ENCODE measurements at places on chromosomes 4 and X.

DNA sequence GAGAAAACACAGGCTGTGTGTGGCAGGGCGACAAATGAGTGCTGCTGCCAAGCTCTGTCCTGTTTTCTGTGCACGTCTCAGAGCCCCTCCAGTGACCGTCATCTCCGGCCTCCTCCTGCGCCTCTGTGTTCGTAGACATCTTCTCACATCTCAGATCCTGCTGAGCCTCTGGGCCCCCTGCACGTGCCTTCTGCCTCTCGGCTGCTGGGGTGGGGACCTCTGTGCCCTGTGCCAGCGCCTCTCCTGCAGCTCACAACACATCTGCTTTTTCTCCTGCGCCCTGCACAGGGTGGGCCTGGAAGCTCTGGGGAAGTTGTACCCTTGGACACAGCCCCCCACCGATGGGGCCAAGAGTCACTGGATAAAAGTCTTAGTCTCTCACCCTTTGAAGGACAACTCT lies 2.4 kb upstream of the CTAG2 start:
- no peak for DNase-seq

DNA sequence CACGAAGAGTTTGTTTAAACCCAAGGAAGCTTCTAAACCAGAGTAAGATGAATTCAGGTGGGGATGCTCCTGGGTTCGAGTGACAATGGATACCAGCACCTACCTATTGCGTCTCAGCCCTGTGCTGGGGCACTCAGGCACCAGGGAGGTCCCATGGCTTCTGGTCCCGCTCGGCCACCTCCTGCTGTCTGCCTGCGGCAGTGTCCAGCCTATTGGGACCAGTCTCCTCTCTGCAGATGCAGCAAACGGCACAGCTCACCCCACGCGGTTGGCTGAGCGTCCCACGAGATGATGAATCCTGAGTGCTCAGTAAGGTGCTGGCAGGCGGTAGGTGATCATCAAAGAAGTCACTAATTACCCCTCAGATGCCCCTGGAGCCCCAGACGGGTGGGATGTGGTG lies 75.2 kb downstream of the ACOX3 start:
- DNase-seq = no peak

- DNase-seq = no peak
Measured at GRCh38 chrX:129717892-129718291, 20.9 kb upstream of the XPNPEP2 start.

DNA sequence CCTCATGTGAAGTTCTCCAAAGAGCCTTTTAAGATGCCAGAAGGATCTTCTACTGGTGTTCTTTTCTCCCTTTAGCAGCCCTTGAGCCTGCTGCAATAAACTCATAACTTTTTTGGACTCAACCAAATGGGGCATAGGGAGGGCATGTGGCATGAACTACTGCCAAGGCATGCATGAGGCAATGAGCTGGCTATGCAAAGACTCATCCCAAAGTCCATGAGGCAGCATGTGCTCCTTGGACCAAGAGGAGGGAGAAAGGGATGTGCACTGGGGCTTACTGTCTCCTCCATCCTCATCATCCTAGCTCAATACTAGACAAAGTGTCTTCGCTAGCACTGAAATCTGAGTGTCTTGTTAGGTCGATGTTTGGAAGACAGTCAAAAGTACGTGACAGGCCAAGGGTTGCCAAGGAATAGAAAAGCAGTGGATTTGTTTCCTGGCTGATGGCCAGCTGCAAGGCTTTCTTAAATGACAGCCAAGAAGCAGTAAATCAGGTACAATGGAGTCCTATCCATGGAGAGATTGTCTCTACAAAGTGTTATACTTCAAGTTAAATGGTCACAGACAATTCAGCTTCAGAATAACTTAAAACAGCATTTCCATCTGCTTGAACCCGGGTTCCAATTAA lies 44.5 kb upstream of the ATXN3L start:
- no peak for DNase-seq

DNA sequence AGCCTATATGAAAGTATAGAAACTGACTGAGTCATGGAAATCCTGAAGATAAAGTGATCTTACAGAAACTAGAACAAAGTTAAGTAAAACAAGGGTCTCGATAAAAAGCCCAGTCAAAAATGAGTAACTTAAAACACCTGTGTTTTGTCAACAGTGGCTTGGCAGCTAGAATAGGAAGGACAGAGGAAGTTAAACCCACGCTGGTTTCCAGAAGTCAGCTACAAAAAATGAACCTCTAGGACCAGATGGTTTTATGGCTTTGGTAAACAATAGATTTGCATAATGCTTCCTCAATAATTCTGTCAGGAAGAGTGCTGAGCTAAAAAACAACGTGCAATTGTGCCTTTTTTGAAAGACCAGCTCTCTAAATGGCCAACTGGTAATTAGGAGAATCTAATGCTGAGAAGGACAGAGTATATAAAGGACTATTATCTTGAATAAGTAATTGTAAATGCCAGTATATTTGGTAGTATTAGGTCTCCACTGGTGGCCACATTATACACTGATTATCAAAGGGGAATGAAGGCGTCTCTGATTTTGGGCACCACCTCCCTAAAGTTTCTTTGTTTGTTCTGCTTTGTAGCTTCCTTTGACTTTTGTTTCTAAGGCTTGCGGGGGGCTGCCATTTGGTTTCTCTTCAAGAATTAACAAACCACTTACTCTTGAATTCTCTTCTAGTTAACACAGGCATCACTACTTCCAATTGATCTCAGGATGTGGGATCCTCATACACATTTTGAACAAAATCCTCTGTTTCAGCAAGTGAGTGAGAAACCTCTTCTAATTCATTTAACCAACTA lies 72.2 kb upstream of the PPP3CA start:
- DNase-seq = no peak

GRCh38 chr4:185651851-185652250 lies 116.5 kb upstream of the PDLIM3 start:
- DNase-seq = no peak

DNA sequence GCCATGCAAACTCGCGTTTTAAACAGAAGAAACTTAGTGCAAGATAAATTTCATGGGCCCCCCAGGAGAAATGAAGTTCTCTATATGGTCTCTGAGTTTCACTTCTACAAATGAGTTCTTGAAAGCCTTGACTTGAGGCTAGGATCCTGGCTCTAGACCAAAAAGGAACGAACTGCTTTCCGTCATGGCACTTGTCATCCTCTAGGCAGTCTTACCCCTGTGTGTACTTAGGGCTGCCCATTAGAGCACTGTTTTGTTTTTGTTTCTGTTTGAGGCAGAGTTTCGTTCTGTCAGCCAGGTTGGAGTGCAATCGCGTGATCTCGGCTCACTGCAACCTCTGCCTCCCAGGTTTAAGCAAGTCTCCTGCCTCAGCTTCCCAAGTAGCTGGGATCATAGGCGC lies 29.0 kb downstream of the RNF4 start:
- DNase-seq = no peak

DNA sequence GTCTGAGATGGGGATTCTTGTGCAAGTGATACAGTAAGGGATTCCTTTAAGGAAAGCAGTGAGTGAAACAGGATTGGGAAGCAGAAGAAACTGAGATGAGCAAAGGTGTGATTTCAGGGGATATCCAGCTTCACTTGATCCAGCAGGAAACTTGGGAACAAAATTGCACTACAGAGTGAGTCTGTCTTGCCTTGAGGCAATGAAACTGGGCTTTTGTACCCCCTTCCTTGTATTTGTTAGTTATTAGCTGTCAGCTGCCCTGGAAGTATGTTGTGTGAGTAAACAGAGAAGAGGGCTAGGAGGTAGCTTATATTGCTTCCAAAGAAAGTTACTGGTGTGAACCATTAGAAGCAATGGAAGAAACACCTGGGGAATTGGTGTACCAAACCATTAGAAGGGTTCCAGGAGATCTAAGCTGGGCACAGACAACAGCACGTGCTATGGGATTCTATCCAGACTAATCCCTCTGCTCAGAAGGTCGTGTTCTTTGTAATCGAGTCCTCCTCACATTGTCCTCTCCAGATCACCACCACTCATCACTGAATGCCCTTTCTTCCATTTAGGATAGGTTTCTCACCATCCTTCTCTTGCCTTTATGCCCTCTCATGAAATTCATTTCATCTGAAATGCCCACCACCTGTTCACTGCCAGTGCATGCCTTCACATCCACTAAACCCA lies 76.0 kb downstream of the PDLIM5 start:
- no peak for DNase-seq

DNA sequence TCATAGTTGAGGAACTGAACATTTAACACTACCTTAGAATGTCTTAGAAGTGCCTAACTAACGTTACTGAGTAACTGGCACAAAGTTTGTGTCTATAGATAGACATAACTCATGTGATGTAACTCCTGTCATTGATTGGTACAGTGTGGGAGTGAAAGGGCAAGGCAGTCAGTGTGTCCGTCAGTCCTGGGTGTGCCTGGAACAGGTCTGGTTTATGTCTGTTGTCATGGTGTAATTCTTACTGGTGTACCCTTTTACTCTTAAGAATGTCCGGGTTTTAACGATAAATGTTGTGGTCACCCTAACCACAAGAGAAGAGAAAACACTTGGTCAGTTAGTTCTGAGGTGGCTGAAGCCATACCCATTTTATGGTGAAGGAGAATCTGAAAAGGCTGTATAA lies 93.1 kb upstream of the ESX1 start:
- DNase-seq = no peak

- DNase-seq = no peak
Measured at GRCh38 chr4:176767183-176767582, 25.5 kb downstream of the VEGFC start.

DNA sequence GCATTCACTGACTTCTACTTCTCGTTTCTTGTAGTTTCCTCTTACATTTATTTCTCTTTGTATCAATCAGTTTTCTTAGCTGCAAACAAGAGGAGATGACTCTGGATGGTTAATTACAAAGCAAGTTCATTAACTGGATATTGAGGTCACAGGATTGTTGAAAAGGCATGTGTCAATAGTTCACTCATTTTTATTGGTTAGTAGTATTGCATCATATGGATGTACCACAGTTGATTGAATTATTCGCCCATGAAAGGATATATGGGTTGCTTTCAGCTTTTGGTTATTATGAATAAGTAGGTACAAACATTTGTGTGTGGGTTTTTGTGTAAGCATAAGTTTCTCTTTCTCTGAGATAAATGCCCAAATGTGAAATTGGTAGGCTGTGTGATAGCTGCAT lies 21.8 kb upstream of the ARHGEF6 start:
- no peak for DNase-seq

- no peak for DNase-seq
Measured at GRCh38 chr4:53490965-53491622, 100.2 kb downstream of the LNX1 start.

GRCh38 chr4:38204339-38205035 lies 244.3 kb downstream of the PTTG2 start:
- DNase-seq = no peak

- DNase-seq = no peak
Measured at GRCh38 chr4:37453999-37454800, 209.7 kb downstream of the NWD2 start.

GRCh38 chr4:85788604-85789003 lies 313.7 kb downstream of the ARHGAP24 start:
- DNase-seq = no peak

DNA sequence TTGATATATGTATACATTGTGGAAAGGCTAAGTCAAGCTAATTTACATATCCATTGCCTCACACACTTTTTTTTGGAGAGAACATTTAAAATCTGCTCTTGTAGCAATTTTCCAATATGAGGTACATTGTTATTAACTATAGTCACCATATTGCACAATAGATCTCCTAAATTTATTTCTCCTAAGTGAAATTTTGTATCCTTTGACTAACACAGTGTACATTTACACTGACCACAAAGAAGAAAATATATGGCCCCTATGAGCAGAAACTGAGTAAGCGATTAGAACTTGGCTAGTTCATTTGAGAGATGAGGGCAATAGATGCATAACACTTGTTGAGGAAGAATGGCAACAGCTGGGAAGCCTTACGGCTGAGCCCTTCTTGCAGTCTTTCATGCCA lies 20.3 kb upstream of the GUCY1B1 start:
- no peak for DNase-seq

GRCh38 chr4:121977251-121978171 lies 25.7 kb upstream of the TRPC3 start:
- DNase-seq = no peak

DNA sequence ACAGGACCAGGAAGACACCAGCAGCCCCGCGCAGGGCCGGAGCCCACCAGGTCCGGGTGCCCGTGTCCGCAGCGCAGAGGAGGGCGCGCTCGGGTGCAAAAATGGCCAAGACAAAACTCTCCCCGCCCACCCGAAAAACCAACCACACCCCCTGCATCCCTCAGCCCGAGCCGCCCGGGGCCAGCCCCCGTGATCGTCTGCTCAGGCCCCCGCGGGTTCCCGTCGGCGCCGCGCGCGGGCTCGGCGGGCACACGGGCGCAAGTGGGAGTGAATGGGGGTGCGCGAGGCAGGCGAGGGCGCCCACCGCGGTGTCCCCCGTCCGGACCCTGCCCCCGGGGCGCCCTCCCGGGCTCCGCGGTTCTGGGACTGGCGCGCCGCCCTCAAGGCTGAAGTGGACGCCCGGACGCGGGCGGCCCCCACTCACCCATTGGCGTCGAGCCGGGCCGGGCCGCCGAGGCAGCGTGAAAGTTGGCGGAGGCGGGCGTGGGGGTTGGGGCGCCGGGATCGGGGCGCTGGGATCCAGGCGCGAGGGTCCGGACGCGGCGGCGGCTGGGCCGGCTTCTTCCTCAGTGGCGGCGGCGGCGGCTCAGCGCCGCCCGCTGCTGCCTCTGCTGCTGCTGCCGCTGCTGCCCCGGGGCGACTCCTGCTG lies 393 bp downstream of the SH3KBP1 start:
- no peak for DNase-seq

DNA sequence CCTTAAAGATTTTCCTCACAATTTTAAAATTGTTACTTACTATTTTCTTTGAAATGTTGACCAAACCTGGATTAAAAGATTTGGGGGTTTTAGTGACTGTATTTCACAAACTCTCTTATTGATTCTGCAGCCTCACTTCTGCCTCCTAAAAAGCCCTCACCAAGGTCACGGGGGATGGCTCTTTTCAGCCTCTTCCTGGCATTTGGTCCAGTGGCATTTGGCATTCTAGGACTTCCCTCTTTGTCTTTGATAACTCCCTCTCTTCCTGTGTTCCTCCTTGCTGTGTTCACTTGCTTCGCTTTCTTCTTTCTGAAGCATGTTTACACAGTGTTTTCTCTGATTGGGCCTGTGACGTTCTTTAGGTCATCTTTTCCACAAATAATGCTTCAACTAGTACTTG lies 21.5 kb downstream of the PKD2 start:
- DNase-seq = no peak

DNA sequence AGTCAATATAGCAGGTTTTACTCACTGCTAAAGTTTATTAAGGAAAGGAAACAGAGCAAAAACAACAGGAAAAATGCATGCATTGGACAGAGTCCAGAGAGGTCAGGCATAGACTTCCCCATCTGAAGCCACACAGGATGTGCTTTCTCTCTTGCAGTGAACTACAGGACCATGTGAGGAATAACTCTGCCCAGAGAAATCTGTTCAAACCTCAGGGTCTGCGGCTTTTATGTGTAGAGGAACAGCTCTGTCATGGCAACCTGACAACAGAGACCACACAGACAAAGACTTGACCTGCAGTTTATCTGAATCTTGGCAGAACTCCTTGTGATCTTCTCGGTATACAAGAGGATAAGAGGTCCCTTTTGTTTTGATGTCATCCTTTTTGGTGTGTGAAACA lies 46.3 kb upstream of the LONRF3 start:
- DNase-seq = no peak

All from activated naive CD4-positive, alpha-beta T cell (primary cell).